ENCODE measurements at places on chromosomes 2 and 18. TPM values are rescaled to one million over a fixed set of nuclear protein-coding genes. Genes with fewer than 3 reads are reported as not detected.

- no peak for DNase-seq
Measured at GRCh38 chr2:187383043-187383800, 64.8 kb downstream of the CALCRL start.

- DNase-seq = no peak
Measured at GRCh38 chr2:131417886-131418285, 53.9 kb upstream of the RAB6D start.

Gene SULT1C2
- total RNA-seq = 176 TPM

- no peak for DNase-seq
Measured at GRCh38 chr2:223050900-223051504, 988 bp upstream of the KCNE4 start.

DNA sequence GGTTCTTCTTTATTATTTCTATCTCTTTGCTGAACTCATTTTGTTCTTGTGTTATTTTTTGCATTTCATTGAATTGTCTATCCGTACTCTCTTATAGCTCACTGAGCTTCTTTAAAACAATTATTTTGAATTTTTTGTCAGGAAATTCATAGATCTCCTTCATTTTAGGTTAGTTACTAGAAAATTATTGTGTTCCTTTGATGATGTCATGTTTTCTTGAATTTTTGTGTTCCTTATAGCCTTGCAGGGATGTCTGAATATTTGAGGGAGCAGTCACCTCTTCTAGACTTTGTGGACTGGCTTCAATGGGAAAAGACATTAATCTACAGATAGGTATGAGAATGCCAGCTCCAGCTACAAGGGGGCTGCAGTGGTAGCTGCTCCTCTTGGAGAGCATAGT is 20.7 kb upstream of the OSBPL6 start:
- no peak for DNase-seq

DNA sequence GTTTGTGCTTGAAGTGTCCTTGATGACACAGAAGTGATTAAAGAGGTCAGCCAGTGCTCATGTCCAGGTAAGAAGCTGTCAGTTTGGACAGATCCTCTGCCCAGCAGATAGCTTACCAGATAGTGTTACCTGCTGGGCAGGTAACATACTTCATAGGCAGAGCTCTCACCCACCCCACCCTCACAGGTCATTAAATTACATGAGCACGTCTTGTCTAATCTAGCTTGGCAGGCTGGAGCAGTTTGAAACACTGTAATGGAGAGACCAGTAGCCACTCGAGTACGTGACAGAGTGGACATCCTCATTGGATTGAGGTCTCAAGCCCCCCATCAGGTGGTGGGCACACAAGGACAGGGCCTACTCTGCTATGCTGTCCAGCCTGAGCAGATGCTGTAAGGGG is 27.1 kb downstream of the TTC32 start:
- DNase-seq = no peak

DNA sequence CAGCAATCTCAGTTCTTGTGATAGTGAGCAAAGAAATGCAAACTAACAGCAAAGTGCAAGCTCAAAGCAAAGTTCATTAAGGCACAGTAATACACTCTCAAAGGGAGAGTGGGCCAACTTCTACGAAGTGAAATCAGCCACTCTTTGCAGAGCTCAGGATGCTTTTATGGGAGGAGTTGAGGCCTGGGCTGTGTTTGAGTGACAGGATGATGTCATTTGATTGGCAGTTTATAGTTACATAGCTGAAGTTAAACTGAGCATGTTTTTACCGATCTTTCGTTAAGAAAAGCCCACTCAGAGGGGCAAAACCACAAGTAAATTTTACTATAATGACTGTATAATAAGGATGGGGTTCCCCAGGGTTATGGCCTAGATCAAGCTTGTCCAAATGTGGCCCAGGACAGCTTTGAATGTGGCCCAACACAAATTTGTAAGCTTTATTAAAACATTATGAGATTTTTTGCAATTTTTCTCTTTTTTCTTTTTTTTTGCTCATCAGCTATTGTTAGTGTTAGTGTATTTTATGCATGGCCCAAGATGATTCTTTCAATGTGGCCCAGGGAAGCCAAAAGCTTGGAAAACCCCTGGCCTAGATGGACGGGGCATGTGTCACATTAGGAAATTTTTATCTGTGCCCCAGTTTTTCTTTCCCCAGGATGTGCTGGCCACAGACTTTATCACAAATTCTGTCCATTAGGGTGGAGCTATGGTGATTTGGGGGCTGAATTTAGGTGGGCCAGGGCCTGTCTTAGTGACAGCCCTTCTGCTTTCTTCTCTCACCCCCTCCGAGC is 8.3 kb upstream of the DNAH7 start:
- DNase-seq = no peak

GRCh38 chr2:165801176-165801575 is 7.1 kb upstream of the GALNT3 start:
- no peak for DNase-seq

- no peak for DNase-seq
Measured at GRCh38 chr18:37666451-37666850, 100.9 kb upstream of the CELF4 start.

DNA sequence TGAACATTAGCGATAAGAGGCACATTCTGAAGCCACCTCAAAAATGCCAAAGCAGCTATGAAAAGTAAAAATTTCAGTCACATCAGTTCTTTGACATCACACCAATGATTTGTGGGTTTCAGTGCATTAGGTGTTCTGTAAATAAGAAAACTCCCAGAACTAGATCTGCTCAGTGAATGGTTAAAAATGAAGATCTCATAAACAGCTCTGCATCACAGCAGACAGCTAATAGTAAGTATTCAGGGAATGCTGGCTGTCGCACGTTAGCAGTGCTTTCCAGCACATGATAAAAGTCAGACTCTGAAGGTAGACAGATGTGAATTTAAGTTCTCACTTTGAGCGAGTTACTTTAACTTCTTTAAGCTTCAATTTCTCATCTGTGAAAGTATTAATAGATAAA is 154.9 kb downstream of the SATB2 start:
- DNase-seq = no peak

DNA sequence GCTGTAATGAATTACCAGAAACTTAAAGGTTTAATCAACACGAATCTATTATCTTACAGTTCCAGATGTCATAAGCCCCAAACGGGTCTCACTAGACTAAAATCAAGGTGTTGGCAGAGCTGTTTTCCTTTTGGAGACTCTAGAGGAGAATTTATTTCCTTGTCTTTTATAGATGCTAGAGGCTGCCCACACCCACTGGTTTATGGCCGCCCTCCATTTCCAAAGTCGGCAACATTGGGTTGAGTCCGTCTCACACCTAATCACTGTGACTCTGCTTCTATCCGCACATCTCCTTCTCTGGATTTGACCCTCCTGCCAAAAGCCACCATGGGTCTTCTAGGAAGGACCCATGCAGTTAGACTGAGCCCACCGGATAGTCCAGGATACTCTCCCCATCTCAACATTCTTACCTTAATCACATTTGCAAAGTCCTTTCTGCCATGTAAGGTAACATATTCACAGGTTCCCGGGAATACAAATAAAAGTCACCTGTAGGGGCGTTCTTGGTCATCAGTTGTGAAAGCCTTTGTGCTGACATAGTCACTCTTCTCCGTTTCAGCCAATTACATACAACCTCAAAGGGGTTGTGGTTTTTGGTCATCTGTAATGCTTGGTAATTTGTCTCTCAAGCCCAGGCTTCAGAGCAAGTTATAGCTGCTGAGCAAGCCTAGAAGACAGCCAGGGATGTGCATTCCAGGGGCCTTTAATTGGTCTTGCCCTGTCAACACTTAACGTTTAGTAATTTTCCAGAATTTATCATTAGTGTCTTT is 179.4 kb downstream of the ANTXR1 start:
- DNase-seq = no peak

DNA sequence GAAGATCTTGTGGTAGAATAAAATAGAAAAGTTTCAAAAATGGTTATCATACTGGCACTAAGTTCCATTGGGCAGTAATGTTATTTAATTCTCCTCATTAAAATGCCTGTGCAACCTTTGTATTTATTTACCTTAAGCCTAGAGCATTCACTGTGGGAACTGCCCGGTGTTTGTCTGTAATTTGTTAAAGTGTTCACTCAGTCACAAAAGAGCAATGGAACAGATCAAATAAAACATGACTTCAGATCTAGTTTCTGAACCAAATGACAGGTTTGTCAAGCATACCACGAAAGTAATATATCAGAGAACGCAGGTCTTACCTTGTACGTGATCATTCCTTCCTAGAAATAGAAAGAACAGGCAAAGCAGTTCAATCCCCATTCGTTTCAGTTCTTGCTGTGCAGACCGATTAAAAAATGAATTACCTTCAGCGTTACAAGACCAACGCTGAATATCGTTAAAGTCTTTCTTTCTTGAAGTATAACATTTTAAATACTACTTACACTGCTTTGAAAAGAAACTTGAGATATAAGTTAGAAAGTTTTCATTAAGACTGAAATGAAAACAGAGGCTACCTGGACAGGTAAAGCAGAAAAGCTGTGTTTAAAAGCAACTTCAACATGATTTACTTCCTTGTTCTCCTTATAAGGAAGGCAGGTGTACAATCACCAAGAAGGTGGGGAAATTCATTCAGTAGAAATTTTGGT is at the start of gene ITGB6:
Gene ITGB6, minus strand, starts transcription at position 590 of the 707 bp plus-strand sequence. Its CDS starts 209 bp downstream, at position 381.
- no peak for DNase-seq

GRCh38 chr2:210527286-210527685 is 29.1 kb upstream of the CPS1 start:
- no peak for DNase-seq

- peak; percentile 92 for DNase-seq
Measured at GRCh38 chr2:70104231-70105111, 17.2 kb downstream of the PCBP1 start.

Gene IMPA2
- 138 TPM for total RNA-seq

DNA sequence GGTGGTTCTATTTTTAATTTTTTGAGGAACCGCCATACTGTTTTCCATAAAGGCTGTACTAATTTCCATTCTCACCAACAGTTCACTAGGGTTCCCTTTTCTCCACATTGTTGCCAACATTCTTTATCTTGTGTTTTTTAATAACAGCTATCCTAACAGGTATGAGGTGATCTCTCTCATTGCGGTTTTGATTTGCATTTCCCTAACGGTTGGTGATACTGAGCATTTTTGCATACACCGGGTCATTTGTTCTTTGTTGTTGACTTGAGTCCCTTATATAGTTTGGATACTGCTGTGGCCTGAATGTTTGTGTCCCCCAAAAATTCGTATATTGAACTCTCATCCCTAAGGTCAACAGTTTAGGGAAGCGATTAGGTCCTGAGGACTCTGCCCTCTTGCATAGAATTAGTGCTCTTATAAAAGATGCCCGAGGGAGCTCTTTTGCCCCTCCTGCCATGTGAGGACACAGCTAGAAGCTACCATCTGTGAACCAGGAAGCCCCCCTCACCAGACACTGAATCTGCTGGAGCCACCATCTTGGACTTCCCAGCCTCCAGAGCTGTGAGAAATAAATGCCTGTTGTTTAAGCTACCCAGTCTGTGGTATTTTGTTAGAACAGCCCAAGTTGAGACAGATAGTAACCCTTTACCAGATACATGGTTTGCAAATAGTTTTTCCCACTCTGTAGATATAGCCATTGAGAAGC is 4.7 kb downstream of the IMP4 start:
- DNase-seq = no peak

DNA sequence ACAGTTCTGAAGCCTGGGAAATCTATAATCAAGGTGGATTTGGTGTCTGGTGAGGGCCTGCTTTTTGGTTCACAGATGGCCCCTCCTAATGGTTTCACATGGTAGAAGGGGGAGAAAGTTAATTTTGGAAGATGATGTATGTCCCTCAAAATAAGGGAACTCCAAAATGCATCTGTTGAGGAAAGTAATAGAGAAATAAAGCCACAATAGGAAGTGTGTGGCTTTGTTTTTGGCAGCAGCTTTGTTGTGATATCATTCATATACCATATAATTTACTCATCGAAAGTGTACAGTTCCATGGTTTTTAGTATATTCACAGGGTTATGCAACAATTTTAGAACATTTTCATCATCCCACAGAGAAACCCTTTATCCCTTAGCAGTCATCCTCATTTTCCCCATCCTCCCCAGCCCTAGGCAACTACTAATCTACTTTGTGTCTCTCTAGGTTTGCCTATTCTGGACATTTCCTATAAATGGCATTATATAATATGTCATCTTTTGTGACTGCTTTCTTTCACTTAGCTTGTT is 274.0 kb upstream of the FAM98A start:
- no peak for DNase-seq

Gene FAM124B
- not detected for total RNA-seq
